ENCODE measurements at places on chromosomes 13 and 19.

DNA sequence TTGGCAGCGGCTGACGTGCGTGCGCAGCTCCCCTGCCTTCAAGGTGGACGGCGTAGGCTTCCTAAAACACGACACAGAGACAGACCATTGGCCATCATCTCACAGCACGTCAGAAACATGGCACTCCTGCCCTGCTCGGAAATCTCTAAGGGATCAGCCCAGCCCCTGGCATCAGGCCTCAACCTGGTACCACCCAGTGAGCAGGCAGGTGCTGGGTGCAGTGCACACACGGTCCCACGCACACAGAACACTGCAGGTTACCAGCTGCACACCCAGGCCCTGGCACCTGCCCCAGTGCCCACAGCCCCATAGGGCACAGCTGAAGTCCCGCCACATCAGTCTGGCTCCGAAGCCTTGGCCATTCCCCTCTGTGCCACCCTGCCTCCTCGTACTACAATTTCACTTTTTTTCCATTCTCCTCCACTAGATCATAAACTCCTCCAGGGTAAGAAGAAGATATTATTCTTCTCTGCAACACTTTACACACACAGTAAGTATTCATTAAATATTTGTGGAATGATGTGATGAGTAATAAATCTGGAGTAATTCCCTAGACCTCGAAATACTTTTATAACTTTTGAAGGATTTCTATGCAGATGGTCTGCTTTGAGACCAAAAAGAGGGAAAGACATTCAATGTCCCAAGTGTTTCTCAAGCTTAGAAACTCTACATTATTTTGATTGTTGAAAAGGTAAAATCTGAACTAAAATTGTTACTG is 156.4 kb downstream of the COL4A1 start:
- no peak for DNase-seq

DNA sequence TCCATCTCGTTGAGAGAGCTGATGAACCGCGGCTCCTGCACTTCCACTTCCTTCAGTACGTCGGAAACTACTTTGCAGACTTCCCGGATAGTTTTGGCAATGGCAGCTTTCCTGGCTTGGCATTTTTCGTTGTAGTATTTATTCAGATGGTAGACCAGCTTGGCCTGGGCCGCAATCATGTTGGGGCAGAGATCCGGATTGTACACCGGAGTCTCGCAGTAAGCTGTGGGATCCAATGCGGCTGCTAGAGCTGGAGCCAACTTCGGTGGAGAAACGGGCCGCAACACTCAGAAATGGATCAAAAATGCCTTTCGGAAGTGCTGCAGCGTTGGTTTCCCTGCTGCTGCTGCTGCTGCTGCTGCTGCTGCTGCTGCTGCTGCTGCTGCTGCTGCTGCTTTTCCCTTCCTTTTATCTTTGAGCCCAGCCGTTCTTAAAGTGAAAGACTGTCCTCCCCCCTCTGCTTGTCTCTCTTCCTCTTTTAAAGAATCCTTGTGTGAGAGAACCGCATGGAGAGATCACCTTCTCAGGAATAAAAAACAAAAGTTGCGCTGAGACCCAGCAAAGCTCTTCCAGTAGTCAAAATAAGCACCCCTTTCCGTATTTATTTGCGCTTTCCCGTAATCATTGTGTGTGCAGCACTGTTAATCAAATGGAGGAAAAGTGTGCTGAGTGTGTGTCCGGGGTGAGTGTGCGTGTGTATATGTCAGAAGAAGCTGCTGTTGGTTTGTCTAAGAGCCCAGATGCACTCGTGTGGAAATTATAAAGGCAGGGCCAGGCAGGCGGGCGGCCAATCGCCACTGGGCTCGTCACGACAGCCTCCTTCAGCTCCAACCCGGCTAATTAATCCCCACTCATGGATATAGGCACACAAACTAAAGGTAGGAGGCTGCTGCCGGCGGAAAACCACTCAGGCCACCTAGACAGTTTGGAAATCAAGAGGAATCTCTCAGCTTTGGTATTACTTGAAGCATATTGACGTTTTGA is at the start of gene MAB21L1:
TSS of gene MAB21L1 (minus strand) at position 730 of the 984 bp plus-strand sequence. CDS start at position 179, 551 bp downstream.
- DNase-seq, result peak; percentile 47

- no peak for DNase-seq
Measured at GRCh38 chr13:29573190-29573589, 22.3 kb downstream of the SLC7A1 start.

DNA sequence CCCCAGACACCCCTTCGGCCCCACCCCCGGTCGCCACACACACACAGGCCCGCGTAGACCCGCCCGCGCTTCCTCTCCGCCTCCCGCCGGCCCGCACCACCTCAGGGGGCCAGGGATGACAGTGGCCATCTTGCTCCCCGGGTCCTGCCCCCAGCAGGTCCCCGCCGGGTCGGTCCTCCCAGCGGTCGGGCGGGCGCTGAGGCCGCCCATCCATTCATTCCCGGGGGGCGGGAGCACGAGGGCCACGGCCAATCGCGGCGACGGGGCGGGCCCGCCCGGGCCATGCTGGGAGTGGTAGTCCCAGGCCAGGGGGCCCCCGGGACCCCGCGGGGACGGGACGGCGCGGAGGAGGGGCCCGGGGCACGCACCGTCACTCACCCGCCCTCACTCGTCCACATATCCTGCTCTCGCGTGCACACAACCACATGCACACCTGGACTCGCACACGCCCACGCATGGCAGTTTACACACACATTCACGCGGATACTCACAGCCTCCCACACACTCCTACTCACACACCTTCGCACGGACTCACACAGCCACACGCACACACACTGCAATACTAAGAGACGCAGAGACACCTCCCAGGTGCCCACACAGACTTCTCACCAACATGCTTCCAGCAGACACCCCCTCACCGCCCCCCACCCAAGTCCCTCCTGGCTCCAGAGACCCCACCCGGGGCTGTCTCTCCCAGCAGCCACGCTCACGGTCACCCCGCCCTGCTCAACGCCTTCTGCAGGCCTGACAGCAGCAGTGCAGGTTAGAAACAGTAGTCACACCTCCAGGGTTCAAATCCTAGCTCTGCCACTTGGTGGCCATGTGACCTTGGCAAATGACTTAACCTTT is at the start of gene DPF1:
TSS of gene DPF1 (minus strand) at position 209 of the 849 bp plus-strand sequence. CDS start at position 129, 80 bp downstream.
- DNase-seq, result no peak

GRCh38 chr19:48255376-48256303 is at the start of gene CARD8:
Gene CARD8, minus strand, starts transcription at chr19:48255912. Its CDS starts 14,892 bp downstream, at chr19:48241020.
- DNase-seq, result peak; percentile 74
